ENCODE measurements at places on chromosomes 3 and 15.

- DNase-seq: no peak
Measured at GRCh38 chr3:124730941-124731297, 667 bp downstream of the UMPS start.

- no peak for DNase-seq
Measured at GRCh38 chr3:50249457-50249856, 13.5 kb downstream of the GNAI2 start.

- no peak for DNase-seq
Measured at GRCh38 chr3:64730681-64731080, 42.9 kb upstream of the ADAMTS9 start.

DNA sequence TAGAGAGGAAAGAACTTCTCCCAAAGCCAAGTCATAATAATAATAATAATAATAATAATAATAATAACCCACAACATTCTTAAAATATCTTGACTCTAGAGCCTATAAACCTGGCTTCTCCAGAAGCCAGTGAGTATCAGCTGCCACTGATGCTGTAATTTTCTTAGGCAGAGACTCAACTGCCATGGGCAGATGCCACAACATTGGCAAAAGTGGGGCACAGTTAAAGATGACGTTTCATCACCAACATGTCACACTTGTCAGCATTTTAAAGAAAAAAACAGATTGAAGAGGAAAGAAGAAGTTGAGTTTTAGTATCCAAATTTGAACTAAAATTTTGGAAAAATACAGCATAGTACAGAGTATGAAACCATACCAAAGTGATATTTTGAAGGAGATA lies 265.0 kb downstream of the ZMAT3 start:
- no peak for DNase-seq

DNA sequence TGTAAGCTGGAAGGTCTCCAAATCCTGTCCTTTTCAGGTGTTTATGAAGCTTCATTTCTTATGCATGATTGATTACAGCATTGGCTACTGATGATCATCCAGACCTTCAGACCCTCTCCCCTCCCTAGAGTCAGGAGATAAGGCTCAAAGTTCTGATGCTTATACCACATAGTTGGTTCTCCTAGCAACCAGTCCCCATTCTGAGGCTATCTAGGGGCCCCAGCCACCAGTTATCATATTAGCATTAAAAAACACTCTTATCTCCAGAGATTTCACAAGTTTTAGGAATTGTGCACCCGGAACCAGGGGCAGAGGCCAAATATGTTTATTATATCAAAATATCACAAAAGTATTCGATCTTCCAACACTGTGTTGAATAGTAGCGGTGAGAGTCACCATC lies 953.1 kb downstream of the FHIT start:
- DNase-seq: no peak

DNA sequence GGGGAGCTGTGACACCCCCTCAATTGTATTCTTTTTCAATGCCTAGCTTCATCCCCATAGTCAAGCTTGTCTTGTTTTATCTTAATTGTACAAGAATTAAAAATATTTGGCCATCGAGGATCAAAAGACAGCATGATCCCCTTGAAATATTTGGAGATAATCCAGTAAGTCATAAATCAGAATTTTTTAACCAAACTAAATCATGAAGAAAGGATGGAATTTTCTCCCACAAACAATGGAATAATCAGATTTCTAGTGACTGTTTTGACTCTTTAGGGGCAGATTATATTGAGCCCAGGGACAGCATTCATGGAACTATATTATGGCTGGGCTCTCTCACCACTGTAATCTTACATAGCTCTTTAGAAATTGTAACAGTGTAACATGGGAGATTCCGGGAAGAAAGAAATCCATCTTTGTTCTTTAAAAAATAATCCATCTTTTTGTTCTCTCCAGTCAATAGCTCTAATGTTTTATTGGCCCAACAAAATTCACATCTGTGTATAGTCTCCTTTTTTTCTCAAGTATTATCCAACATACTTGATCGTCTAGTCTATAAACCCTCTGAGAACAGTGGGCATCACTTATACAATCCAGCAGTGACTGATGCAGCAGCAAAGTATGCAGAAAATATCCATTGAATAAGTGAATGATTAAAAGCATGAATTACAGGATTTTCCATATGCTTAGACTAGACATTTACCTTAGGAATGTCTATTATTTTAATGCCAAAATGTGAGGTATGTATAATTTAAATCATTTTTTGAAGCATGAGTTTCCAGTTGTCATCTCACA lies 277.0 kb upstream of the PLSCR5 start:
- no peak for DNase-seq

DNA sequence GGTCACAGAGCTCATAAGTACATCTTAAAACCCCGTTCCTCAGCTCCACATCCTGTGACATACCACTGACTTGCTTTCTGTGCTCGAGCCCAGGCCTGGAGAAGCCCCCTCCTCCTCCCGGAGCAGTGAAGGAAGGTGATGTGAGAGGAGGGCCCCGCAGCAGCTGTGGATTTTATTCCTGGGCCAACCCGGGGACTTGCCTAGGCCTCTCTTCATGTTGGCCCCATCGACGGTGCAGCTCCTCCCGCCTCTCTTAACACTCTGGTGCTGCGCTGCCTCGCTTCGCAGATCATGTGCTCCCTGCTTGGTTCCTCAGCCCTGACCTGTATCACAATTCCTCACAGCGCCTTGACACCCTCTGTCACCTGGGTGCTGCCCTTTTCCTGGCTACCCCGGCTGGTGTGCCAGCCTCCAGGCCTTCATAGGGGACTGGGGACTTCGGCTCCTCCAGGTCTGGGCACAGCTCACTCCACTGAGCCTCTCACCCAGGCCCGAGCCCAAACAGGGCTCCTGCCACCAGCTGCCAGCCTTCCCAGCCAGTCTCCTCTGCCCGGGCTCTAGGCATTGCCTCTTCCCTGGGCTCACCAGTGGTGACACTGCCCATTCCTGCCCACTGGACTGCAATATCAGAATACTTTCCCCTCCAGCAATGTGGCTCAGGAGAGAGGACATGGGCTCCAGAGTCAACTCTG lies 21.5 kb downstream of the MAGEF1 start:
- no peak for DNase-seq

DNA sequence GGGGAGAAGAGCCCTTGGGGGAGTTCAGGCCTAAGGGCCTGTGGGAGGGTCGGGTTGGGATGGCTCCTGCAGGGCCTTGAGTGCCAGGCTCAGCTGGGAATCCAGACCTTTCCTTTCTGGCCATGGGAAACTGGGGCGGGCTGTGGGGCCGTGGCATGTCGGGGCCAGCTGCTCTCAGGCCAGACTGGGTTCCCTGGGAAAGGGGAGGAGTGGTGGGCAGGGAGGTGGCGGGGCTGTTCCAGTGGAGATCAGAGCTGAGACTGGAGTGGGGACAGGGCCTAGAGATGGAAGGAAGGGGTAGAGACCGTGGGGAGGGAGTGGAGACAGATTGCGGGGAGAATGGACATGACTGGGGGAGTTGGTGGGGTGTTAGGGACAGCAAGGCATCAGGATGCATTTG lies 20.3 kb downstream of the FBLN2 start:
- DNase-seq: no peak

DNA sequence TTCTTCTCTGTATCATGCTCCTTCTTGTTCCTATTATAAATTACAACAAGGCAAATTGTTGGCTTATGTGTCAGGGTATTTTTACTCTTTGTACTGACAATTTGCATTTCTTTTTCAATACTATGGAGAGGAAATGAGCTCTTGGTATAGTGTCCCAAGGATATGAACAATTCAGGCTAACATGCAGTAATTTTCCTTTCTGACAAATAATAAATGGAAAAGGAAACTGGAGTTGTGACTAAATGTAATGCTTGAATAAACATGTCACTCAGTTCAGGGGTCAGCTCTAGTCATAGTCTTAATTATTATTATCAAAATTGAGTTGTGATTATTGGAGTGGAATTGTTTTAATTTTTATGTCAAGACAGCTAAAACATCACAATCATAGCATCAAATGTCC lies 256.0 kb upstream of the ZPLD1 start:
- DNase-seq: no peak

- no peak for DNase-seq
Measured at GRCh38 chr3:109648027-109648426, 310.7 kb upstream of the DPPA4 start.

GRCh38 chr15:73888224-73889041 lies 15.1 kb downstream of the TBC1D21 start:
- no peak for DNase-seq

- DNase-seq: no peak
Measured at GRCh38 chr3:127168271-127168670, 24.7 kb upstream of the PRR23E start.

DNA sequence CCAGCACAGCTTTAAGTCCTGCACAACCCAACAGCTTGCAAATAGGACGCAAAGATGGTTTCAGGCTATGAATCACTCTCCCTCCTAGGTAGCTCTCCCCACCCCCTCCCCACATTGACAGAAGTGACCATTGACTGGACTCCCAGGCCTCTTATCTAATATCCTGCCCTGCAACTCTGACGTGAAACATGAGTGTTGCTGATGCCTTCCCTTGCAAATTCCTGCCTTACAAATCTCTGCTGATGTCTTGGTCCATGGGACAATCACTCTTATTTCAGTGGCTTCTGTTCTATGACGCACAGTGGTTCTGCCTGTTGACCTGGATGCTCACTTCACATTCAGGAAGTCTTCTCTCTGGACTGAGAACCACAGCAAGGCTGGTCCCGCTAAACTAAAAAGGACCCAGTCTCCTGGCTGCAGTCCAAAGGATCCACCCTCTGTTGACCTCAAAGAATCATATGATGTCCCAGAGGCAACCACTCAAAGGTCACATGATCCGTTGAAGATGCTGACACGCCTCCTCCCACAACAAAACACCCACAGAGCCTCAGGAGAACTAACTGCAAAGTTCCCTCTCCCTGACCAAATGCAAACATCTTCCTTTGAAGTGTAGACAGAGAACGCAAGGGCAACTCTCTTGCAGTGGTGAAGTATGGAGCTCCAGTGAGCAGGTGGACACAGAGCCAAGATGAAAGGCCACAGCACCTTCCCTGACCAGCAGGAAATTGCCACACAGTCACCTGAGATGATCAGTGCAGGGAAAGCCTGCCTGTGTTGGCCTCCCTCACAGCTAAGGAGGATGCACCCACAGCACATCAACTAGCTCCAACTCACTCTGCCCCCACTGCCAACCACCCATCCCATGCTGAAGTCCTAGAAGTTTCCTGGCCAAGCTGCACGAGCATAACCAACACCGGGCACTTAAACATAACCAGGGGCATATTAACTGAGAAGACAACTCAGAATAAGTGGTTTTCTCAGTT lies 112.3 kb downstream of the ADAMTS17 start:
- DNase-seq: no peak

GRCh38 chr15:60557191-60557618 lies 78.3 kb upstream of the ICE2 start:
- no peak for DNase-seq

GRCh38 chr15:89171136-89172072 lies 50.0 kb downstream of the RLBP1 start:
- DNase-seq: peak; percentile 75

- no peak for DNase-seq
Measured at GRCh38 chr3:151795276-151795675, 18.6 kb upstream of the AADAC start.

All from ecto neural progenitor cell (in vitro differentiated cells).